ENCODE measurements at places on chromosomes 4 and X.

GRCh38 chr4:133550436-133550835 is 401.3 kb downstream of the PCDH10 start:
- no peak for DNase-seq

- DNase-seq, result no peak
Measured at GRCh38 chr4:14924812-14925344, 77.4 kb upstream of the CPEB2 start.

DNA sequence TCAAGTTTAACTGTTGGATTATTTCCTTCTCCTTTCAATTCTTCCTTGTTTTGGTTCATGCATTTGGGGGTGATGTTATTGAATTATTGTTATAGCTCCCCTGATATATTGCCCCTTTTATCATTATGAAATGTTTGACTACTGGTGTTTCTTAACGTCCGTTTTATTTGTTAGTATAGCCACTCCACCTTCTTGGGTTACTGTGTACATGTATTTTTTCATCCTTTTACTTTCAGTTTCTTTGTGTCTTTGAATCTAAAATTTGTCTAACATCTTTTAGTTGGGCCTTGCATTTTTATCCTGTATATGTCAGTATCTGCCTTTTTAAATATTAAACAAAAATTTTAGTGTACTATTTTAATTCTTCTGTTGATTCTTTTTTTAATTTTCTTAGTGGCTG is 88.7 kb downstream of the TNIP2 start:
- DNase-seq, result no peak

- no peak for DNase-seq
Measured at GRCh38 chrX:105910563-105911105, 88.3 kb downstream of the NRK start.

- no peak for DNase-seq
Measured at GRCh38 chrX:74171465-74171864, 132.5 kb upstream of the ZCCHC13 start.

- peak; percentile 67 for DNase-seq
Measured at GRCh38 chr4:188138227-188138626, 1.0 kb upstream of the TRIML1 start.

DNA sequence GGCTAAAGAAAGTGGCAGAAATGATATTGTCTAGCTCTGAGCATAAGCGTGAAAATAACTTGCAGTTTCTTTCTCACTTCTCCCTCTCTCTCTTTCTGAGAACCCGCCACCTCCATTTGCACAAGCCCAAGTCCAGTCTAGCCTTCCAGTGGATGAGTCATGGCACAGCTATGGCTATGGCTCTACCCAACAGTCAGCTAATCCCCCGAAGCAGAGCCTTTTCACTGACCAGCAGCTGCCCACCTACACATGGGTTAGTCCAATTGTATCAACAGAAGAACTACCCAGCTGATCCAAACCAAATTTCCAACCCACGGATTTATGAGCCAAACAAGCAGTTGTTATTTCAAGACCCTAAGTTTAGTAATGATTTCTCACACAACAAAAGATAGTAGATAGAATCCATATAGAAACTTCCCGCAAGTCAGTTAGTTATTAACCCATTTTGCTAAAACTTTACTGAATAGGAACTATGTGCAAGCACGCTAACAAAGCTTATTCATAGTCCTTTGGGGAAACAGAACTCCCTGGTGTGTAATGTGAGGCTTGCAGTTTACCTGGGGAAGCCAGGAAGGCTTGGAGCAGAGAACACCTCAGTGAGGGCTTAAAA is 282.3 kb downstream of the INPP4B start:
- peak; percentile 62 for DNase-seq
